ENCODE measurements at places on chromosomes 5 and 9. TPM values are rescaled to one million over a fixed set of nuclear protein-coding genes. Genes with fewer than 3 reads are reported as not detected.

DNA sequence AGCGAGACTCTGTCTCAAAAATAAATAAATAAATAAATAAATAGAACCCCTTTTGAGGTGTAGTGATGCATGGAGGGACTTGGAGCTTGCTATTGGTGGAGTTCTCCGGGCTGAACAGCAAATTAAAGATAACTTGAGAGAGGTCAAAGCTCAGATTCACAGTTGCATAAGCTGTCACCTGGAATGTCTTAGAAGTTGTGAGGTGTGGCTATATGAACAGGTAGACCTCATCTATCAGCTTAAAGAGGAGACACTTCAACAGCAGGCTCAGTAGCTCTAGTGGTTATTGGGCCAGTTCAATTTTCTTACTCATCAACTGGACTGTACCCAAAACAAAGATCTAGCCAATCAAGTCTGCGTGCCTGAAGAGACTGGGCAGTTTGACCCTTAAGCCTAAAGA, 11.7 kb upstream of the STING1 start:
- no peak for DNase-seq

DNA sequence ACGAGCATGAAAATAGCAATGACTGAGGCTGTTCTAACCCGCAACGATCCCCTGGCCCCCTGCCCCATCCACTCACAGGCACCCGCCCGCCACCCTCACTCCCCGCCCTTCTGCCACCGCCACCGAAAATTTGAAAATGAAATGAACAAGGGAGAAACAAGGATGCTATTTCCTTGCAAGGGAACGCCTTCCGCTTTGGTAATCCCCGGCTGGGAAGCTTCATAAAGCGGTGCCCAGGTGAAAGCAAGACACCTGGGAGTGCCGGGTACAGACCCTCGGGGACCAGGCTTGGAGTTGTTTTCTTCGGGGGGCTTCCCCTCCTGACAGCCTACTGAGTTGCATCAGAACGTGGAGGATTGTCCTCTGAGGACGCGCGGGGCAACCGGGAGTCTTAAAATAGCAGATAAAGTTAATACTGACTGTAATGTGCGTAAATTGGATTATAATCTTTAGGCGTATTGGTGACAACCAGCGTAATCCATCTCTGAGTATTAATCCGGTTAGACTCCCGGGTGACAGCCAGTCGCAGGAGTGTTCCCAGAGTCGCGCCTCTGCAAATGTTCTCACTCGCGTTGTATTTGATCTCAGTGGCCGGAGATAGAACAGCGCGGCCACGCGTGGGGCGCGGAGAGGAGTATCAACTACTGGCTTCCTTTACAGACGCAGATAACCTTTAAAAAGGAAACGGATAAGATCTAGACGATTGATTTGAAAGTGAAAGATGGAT, 885 bp upstream of the MLLT3 start:
- peak; percentile 41 for DNase-seq

DNA sequence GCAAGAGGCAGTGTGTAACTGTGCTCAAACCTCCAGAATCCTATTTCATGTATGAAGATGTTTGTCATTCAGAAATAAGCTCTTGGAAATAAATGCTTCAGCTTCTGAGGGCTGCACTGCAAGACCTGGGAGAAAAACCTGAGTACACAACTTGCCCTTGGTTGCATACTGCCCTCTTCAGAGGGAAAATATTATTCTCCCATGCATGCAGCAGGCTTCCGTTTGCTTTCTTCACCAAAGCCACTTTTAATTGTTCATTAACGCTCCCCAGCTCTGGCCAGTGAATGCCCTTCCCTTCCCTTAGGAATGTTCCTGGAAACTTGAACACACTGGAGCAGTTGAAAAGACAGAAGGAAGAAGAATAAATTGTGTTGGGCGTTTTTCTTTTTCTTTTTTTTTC, 2.5 kb upstream of the WHRN start:
- peak; percentile 27 for DNase-seq

DNA sequence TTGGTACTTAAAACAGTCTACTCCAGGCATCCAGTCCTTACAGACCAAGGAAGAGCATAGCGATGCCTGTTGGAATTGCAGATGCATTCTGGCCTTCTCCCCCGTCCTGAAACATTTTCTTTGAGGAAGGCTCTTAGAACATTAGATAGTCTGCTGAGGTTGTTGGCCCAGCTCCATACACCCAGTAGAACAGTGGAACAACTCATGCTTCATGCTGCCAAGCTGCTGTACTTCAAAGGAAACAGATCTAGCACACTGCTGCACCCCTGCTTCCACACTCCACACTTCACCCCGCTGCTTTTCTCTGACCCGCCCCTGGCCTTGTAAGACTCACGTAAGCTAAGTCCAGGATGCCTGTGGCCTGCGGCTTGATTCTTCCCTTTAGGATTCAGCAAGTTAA, 33.4 kb upstream of the NCS1 start:
- DNase-seq, result peak; percentile 83

DNA sequence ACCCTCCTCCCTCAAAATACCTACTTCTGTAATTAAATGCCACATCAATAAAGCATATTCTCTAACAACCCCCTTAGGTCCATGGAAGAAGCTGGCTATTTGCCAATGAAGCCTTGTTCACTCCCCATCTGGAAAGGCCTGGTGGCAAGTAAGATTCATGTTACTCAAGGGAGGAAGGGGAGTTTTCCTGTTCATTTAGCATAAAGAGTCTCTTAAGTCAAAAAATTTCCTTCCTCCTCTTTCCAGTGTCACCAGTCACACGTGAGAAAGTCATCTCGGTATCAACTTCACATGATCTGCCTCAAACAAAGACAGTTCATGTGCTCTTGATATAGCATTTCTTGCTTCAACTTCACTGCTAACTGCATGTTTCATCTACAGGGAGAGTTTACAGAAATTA, 32.7 kb upstream of the RIC1 start:
- DNase-seq, result no peak

- no peak for DNase-seq
Measured at GRCh38 chr5:28945859-28946258, 1907.5 kb upstream of the CDH9 start.

DNA sequence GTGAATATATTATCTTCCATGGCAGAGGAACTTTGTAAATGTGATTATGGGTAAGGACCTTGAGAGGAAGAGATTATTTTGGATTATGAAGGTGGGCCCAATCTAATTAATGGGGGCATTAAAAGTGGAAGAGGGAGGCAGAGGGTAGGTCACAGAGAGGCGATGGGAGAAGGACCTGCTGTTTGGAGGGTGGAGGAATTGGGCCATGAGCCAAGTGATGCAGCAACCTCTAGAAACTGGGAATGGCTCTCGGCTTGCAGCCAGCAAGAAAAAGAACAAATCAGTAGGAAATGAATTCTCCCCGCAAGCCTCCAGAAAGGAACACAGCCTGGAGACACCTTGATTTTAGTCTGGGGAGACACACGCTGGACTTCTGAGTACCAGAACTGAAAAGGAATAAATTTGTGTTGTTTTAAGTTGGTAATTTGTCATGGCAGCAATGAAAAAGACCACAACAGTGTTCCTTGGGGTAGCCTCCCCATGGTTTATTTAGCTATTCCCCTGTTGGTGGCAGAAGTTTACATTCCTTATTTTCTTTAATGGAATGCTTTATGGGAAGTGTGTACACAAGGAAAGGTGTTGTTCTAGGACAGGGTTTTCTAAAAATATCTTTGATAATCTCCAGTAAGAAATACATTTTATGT, 103.6 kb downstream of the HSPA4 start:
- no peak for DNase-seq

- DNase-seq, result no peak
Measured at GRCh38 chr5:51652980-51653379, 269.7 kb downstream of the ISL1 start.

DNA sequence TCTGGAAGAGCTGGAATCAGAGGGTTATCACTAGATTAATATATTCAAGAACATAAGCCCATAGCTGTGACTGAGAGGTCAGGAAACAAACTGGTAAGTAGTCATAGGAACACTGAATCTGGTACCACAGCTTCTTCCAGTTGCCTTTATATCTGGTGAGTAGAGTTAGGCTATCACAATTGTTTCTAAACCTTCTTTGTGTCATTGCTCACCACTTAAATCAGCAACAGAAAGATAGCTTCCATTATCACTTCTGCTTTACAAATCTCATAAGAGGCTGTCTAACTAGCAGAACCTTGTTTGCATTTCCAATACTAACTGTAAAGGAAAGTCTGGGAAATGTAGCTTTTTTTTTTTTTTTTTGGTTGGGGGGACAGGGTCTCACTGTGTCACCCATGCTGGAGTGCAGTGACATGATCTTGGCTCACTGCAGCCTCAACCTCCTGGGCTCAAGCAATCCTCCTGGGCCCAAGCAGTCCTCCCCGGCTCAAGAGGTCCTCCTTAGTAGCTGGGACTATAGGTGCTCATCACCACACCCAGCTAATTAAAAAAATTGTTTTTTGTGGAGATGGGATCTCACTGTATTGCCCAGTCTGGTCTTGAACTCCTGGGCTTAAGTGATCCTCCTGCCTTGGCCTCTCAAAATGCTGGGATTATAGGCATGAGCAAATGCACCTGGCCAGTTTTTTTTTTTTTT, 22.0 kb downstream of the CDC42SE2 start:
- DNase-seq, result no peak

- no peak for DNase-seq
Measured at GRCh38 chr9:129823542-129823934, 398 bp downstream of the TOR1A start.

DNA sequence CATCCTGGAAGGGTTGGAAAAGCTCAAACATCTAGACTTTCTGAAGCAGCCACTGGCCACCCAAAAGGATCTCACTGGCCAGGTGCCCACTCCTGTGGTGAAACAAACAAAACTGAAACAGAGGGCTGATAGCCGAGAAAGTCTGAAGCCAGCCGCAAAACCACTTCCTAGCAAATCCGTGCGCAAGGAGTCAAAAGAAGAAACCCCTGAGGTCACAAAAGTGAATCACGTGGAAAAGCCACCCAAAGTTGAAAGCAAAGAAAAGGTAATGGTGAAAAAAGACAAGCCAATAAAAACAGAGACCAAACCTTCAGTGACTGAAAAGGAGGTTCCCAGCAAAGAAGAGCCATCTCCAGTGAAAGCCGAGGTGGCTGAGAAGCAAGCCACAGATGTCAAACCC, 87.6 kb downstream of the MAP1B start:
- no peak for DNase-seq

GRCh38 chr5:109767997-109768396, 78.3 kb downstream of the MAN2A1 start:
- peak; percentile 54 for DNase-seq

DNA sequence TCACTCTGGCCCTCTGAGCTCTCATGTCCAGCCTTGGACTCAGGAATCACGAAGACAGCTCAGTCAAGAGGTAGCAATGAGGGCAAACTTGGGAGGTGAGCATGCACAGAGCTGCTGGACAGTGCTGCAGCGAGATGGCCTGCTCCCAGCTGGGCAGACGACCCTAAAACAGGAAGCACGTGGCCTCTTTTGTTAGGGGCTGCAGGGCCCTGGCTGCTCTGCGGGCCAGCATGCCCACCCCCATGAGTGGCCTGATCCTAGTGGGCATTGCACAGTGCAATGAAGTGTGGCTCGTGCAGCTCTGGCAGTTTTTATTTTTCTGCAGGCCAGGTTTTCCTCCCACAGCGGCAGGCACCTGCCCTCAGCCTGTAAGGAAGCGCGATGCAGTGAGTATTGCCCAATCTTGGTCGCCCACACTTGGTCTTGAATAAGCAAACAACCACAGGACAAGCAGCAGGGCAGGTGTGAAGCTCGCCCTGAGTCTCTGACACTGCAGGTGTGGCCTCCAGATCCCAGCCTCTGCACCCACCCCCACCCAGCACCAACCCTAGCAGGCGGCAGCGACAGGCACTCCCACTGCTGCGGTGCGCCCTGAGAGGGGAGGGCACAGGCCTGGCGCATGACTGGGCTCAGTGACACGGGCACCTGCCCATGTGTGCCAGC, 60.8 kb downstream of the SEMA4D start:
- DNase-seq, result no peak

DNA sequence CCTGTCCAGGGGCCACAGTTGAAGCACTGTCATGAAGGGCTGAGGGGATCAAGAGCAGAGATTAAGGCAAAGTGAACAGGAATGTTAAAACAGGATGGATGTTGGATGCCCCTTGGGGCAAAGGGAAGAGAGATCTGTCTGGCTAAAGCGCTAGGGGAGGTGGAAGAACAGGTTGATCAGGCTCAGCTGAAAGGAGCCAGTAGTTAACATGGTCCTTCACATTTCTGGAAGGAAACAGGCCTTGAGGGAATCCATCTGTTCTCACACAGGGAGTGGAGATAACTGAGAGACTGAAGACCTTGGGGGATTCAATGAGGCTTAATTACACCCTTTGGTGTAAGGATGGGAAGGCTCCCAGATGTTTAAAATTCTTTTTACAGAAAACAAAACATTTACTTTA, 5.8 kb downstream of the HAPLN1 start:
- no peak for DNase-seq

DNA sequence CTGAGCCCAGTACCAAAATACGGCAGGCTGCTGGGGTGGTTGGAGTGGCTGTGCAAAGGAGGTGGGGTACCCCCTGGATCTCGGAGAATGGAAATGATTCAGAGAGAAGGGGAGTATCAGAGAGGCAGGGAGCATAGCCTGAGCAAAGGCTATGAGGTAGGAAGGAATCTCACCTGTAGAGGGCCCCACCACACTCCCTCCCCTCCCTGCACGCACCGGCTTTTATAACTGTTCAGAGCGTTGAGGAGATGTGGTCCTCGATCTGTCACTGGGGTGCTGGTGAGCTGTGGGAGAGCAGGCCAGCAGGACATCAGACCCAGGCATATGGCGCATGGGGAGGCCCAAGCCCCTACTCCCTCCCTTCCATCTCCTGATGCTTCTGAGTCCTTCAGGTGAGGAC, 13.2 kb downstream of the PHF19 start:
- DNase-seq, result no peak

- peak; percentile 94 for DNase-seq
Measured at GRCh38 chr9:116073826-116074225, 79.8 kb upstream of the PAPPA start.

DNA sequence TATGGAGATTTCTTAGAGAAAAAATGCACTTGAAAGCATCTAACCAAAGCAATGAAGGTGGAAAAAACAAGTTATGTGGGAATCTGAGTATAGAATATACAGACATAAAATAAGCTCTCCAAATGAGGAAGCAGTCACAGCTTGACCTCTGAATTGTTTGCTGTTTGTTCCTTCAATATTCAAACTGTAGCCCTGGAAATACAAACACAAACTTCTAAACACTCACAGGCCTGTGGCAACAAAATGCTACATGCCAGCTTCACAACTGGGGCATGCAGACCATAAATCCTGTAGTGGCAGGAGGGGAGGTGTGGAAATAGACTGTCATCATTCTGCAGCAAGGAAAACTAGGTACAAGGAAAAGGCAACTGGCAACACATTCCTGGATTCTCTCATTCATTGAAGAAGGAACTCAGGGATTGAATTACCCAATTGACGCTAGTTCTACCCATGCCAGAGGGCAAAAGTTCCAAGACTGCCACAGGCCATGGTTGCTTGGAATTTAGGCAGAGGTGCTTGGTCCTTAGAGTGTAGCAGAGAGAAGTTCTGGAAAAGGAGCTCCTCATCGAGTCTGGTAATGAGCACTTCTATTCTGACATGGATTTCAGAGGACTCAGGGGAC, 349.6 kb downstream of the PDE4D start:
- peak; percentile 71 for DNase-seq

GRCh38 chr5:23450187-23450586, 57.2 kb upstream of the PRDM9 start:
- DNase-seq, result no peak

Gene TMEM252
- total RNA-seq, result not detected

Gene CATSPER3
- not detected for total RNA-seq

Gene HAPLN1
- total RNA-seq, result 0.05 TPM

Data from myocyte (in vitro differentiated cells).